ENCODE measurements at places on chromosomes 1 and 21.

DNA sequence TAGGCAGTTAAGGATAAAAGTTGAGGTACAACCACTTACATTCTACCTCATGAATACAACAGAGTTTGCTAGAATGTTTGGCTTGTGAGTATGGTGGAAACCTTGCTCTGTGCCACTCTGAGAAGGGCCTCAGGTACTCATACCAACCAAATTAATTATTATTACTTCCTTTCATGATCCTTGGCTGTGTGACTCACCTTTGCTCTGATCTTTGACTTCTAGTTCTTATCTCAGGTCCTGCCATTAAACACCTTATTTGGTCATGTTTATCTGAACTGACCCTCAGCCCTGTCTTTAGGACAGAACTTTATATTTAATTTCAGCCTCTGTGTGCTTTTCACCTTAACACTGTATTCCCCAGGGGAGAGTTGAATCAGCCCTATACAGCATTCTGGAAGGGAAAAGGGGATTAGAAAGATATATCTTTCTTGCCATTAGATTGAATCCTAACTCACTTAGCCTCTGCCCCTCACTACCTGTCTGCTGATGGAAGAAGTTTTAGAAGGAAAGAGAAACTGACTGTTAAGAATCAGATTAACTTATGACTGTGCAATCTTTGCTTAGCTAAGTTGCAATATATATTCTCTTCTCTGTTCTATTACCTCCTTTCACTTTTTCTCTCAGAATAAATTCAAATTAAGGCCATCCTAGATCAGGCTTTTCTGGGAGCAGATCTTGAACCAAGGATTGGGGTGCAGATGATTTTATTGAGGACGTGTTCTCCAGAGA, 260.4 kb upstream of the DPYD start:
- DNase-seq: no peak

DNA sequence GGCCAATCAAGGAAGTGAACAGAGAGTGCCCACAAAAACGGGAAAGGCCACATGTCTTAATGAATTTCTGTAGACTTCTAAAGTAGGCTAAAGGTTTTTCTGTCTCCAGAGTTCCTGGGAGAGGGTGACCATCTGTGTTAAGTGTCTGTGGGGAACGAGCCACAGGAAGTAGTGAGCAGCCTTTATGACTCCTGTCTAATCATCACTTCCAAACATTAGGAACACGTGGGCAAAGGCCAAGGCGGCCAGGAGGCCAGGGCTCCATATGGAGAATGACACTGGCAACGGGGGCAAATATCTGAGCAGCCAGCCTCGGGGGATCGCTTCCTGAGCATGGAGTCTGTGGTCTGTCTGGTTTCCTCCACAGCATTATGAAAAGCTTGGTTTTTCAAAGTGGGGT, 7.1 kb downstream of the FAM89A start:
- no peak for DNase-seq

- no peak for DNase-seq
These were observed 24.6 kb upstream of the DDOST start for GRCh38 chr1:20685741-20686140.

- no peak for DNase-seq
These were observed 119.0 kb downstream of the COQ8A start for GRCh38 chr1:227059076-227059475.

GRCh38 chr1:11384170-11384554, 94.8 kb upstream of the DISP3 start:
- no peak for DNase-seq

DNA sequence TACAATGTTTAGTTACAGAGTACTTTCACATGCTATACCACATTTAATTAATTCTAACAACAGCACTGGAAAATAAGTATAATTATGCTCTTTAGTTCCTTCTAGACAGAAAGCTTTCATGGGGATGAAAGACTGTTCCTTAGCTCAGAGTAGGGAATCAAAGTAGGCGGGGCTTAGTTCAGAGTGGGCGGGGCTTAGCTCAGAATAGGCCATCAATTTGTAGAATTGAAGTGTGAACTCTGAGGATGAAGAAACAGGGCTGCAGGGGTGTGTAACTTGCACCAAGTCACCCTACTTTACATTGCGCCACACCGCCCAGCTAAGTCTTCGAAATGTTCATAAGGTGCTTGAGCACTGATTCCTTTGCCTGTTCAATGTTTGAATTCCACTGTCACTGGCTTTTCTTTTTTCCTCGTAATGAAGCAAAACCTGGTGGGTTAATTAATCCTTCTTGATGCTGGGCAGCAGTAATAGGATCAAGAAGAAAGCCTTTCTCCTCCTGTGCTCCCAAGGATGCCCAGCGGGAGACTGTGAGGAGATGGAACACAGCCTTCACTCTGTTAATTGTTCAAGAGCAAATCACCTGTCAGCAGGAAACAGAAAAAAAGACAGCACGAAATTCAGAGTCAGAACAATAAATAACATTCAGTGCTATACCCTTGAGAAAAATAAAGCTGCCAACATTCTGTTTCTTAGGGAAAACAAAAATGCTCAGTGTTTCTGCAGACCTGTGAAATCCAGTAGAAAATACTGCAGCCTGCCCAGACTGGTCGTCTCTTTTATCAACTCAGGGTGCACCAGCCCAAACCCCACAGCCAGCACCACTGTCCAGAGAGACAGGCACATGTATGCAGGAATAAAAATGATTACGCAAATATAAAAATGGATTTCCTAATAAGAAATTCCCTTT, 66.5 kb upstream of the CAMK1G start:
- no peak for DNase-seq

DNA sequence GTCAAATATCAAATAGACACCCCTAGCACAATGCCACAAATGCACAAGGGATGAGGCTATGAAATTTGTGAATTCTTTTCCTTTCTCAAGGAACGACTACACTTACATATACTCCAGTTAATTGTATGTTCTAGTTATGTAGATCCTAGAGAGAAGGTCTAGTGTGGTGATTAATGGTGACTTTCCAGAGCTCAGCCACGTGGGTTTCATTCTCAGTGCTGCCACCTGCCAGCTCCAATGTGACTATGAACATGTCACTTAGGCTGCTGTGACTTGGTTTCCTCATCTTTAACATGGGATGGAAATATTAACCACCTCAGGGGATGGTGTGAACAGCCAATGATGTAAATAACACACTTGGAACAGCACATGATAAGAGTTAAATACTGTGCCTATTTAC, 138.3 kb downstream of the APP start:
- DNase-seq: no peak

DNA sequence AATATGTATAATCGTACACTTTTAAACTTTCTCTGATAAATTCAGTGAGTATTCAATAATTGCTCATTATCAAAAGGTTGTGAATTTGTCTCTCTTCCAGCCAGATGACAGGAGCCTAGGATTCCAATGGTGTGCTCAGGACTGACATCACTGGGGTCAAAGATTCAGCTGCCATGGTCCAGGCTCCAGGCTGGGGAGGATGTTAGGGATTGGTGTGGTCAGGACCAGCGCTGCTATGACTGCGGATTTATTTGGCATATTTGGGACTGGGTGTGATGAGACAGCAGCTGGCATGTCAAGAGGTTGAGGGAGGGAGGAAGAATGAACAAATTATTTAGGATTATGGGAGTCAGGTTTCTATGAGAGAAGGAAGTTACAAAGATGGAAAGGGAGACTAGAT, 48.2 kb upstream of the ABCA4 start:
- no peak for DNase-seq

DNA sequence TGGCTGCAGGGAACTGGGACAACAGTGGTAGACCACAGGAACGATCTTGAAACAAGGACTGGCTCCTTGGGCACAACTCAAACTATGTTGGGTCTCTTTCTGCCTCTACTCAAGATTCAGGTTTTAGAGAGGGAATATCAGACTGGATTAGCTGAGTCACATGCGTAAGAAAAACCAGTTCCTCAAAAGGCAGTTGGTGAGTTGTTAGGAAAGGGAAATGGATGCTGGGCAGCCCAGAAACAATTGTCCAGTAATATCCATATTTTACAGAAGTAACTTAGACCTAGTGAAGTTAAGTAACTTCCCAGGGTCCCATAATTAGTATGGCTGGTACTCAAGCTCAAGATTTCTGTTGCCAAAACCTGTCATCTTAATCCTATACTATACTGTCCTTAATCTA, 27.0 kb upstream of the TMEM39B start:
- DNase-seq: no peak

DNA sequence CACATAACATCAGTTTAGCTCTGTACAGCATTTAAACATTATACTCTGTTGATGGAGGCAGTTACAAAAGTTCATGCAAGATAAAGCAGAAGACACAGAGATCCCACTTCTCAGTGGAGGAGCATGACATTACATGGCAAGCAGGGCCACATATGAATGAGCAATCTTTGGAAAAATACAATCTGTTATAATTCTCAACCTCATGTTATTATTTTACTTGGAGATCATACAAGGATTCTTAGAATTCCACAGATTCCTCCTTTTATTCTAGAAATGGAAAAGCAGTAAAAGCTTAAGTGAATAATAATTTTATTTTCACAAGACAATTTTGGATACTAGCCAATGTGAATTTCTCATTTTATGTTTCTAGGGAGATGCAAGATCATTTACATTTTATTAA, 66.6 kb downstream of the IFI44 start:
- DNase-seq: no peak

DNA sequence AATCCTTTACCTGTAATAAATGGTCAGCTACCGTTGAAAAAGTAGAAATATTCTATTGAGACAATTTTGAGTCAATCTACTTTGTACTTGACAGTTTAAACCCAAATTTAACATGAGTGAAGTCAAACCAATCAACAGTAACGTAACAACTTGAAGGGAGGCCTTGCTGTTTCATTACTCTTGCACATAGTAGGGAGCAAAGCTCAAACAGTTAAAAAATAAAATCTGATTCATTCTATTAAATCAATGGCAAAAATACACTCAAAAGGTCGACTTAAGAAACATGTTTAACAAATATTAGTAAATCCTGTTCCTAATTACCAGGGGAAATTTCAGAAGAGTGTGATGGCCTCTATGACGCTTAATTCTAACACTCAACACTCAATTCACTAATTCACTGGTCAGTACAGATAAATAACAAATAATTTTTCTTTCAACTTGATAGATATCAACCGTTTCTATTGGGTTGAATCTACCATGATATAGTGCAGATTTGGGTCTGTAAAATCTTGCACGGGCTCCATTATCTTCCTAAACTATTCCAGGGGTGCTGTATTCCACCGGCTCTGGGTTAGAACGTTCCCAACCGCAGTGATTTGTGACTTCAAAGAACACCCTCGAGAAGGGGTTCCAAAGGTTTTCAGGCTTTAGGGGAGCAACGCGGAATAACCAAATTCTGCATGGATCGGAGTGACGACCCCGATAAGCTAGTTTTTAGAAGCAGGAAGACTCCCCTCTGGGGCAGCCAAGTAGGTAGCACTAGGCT, 1.4 kb downstream of the TARBP1 start:
- no peak for DNase-seq

- DNase-seq: peak; percentile 23
These were observed 67.3 kb upstream of the CNTN2 start for GRCh38 chr1:204975568-204976235.

DNA sequence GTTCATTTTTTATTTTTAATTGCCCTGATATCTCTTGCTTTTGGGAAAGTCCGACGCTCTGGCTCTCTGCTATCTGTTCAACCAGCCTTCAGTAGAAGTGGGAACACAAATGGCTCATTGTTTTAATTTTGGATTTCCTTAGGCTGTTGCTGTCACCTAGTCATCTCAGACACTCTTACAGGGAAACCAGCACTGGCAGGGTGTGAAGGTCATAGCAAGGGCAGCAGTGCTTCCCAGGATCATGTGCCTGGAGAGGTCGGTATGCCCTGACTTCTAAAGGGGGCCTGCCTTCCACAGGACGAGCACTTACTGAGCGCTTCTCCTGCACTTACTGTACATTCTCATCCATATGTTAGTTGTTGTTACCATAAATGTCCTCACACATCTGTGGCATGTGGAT, 224.2 kb downstream of the DISC1 start:
- no peak for DNase-seq

DNA sequence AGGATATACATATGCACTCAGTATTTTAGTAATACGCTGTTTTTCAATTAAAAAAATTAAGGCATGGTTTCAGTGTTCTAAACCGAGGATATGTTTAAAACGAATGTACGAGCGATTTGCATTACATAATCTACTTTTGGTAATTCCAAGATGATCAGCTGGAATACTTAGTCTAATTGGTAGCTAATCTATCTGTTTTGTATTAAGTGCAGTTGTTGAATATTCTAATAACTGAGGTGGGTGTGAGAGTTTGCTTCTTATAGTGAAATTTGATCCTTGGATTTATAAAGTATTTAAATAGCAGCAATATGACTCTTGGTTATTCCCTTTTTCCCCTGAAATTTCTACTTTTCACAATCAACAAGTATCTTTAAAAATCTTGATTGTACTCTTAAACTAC, 1.3 kb downstream of the RNF2 start:
- no peak for DNase-seq

GRCh38 chr1:184386312-184387068, at the start of gene C1orf21:
Gene C1orf21 (plus strand): TSS chr1:184387029. CDS start chr1:184477510, 90,481 bp downstream.
- peak; percentile 90 for DNase-seq

- no peak for DNase-seq
These were observed at the start of gene C1QA for GRCh38 chr1:22636353-22636752. Gene C1QA (plus strand): TSS chr1:22636628. CDS start chr1:22637617, 989 bp downstream.

DNA sequence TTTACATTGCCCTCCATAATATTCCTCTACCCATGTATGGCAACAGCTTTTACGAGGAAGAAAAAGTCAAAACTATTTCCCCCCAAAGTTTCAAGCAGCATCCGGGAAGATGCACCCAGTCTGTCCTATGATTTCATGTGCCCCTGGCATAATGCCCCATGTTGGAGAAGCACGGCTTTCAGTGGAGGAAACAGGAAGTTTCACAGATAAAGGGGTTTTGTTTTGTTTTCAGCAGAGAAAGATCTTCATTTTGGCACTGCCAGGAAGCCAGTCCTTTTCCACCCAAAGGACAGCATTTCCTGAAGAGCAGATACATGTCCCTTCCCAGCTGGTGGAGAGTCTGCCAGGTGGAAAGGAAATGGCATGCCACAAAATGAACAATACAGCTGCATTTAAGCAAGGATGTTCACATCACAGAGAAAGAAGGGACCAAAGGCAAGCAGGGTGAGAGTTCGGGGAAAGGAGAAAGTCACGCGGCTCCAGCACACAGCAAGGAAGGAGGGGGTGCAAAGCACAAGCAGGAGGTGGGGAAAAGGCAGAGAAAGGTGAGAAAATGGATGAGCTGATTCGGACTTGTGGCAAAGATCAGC, 95.3 kb upstream of the HIVEP3 start:
- DNase-seq: no peak

GRCh38 chr1:85465099-85465785, at the start of gene DDAH1:
Gene DDAH1 (minus strand): TSS chr1:85465159. CDS start chr1:85465045, 114 bp downstream.
- DNase-seq: peak; percentile 74

DNA sequence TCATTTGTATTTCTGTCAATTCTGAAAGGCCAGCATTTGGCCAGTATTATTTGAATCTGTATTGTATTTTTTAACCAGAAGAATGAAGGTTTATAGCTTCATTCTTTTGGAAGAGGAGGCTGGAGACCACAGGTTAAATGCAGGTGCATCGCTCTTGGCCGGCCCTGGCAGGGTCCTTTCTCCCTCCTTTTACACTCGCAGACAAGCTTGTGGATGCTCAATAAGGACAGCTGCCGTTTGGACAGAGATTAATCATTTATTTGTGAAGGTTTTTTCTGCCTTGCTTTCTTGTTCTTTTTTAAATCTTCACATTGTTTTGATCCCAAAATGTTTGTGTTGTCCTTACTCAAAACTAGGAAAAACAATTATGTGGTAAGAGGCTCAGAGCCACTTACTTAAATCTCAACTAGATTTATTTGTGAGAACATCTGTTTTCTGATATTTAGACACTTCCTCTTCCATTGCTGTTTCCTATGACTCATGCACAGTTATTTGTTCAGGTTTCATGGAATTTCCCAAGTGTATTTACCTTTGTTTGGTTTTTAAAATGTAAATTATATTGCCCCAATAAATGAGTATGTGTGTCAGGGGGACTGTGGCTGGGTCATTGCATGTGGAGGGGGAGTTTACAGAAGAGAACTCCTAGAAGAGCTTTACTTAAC, 46.7 kb upstream of the LAMC2 start:
- DNase-seq: no peak

Data from NCI-H1105 treated with DMSO at 0.1 percent for 48 hours (cell line).